Posterior vena cava (tissue), 2 donors: ENCODE measurements at places on chromosomes 6 and 20. TPM values are rescaled to one million over a fixed set of nuclear protein-coding genes. Genes with fewer than 3 reads are reported as not detected.

RBM39 gene
- 217 TPM for total RNA-seq

LY6G5C gene
- total RNA-seq = 1.7 TPM

DNA sequence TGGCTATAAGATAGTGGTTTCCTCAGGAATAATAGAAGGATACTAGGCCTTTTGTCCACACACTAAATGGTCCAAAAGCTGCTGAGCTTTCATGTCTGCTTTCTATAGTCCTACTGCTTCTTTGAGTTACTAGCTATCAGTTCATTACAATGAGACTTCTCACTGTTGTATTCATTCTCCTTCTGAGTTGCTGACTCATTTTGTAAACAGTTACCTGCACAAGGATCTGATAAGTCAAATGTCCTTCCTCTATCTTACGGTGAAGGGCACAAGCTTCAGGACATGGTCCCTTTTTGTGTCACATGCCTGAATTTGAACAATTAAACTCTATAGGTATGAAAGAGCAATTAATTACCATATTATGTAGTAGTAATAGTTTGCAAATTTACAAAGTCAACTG lies 90.5 kb downstream of the MAN1A1 start:
- no peak for DNase-seq

GRCh38 chr6:52376763-52377162 lies 14.8 kb downstream of the PAQR8 start:
- DNase-seq = no peak

GRCh38 chr6:158835616-158836221 lies 16.6 kb upstream of the EZR start:
- no peak for DNase-seq

DNA sequence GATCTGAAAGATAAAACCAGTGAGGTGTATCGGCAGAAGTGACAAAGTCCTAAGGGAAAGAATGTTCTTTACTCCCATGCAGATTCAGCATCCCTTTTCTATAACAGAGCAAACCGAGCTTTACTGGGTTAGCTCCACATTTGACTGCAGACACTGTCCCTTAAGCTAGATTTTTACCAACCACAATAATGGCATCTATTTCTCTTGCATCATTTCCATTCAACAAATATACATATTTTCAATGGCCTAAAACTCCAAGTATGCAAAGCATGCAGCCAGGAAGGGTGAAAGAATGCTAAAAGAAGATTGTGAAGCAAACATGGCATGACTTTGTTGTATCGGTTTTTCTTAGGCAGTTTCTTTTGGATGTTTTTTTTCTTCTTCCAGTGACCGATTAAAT lies 255.4 kb downstream of the OGFRL1 start:
- DNase-seq = no peak
